Immature natural killer cell (primary cell): ENCODE measurements at places on chromosomes 11 and 22.

GRCh38 chr11:131662993-131663392, 292.6 kb downstream of the NTM start:
- no peaks in the 10 kb centered on the region for H3K36me3 ChIP-seq
- no peak overlapping the region for H3K27ac ChIP-seq
- no peaks in the 10 kb centered on the region for H3K4me1 ChIP-seq
- H3K4me3 ChIP-seq: no peak overlapping the region

- H3K36me3 ChIP-seq: peaks cover 84% of the 10 kb centered on the region
- no peak overlapping the region for H3K27ac ChIP-seq
- no peak for DNase-seq
- H3K4me3 ChIP-seq: no peak overlapping the region
- H3K4me1 ChIP-seq: peaks cover 11% of the 10 kb centered on the region
- H3K27me3 ChIP-seq: no peaks in the 10 kb centered on the region
Observed at GRCh38 chr11:70358753-70359152, 39.6 kb upstream of the CTTN start.

DNA sequence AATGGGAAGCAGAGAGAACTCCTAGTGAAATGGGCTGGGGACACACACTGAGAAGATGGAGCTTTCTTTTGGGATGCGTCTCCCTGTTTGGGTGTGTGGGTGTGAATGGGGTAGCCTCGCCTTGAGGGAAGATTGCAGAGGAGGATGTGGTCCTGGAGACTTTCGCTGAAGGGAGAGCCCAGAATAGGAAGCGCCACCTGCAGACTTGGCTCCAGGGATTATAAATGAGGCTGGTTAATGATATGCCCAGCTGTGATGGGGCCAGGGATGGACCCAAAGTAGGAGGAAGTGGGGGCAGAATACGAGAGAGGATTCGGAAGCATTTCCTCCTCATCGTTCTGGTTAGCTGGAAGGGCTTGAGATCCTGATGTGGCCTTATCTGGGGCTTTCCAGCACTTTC, 13.7 kb downstream of the RELT start:
- no peak for DNase-seq
- H3K4me1 ChIP-seq: peaks cover 32% of the 10 kb centered on the region

- no peaks in the 10 kb centered on the region for H3K36me3 ChIP-seq
- peaks cover 7% of the 10 kb centered on the region for H3K27me3 ChIP-seq
- no peak overlapping the region for H3K4me3 ChIP-seq
- no peaks in the 10 kb centered on the region for H3K4me1 ChIP-seq
- no peak for DNase-seq
Observed at GRCh38 chr11:6249770-6250555, 9.7 kb upstream of the CCKBR start.

DNA sequence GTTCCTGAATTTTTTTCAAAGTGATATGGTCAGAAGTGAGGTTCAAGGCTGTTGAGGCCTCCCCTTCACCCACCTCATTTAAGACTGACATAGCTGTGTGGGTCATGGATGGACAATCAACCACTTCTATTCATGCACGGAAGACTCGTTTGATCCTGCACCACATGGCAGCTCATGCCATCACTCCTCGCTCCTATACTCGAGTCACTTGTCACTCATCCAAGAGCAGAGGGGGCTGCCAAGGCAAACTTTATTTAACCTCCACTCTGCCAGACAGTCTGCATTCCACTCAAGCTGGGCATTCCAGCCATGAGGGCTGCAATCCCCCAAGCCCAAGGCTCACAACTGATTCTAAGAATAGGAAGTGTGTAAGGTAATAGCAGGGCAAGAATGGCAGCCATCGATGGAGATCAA, 34.1 kb downstream of the SNX19 start:
- no peaks in the 10 kb centered on the region for H3K27me3 ChIP-seq
- peaks cover 61% of the 10 kb centered on the region for H3K36me3 ChIP-seq
- no peak for DNase-seq
- no peak overlapping the region for H3K27ac ChIP-seq
- H3K4me3 ChIP-seq: no peak overlapping the region
- no peaks in the 10 kb centered on the region for H3K4me1 ChIP-seq

DNA sequence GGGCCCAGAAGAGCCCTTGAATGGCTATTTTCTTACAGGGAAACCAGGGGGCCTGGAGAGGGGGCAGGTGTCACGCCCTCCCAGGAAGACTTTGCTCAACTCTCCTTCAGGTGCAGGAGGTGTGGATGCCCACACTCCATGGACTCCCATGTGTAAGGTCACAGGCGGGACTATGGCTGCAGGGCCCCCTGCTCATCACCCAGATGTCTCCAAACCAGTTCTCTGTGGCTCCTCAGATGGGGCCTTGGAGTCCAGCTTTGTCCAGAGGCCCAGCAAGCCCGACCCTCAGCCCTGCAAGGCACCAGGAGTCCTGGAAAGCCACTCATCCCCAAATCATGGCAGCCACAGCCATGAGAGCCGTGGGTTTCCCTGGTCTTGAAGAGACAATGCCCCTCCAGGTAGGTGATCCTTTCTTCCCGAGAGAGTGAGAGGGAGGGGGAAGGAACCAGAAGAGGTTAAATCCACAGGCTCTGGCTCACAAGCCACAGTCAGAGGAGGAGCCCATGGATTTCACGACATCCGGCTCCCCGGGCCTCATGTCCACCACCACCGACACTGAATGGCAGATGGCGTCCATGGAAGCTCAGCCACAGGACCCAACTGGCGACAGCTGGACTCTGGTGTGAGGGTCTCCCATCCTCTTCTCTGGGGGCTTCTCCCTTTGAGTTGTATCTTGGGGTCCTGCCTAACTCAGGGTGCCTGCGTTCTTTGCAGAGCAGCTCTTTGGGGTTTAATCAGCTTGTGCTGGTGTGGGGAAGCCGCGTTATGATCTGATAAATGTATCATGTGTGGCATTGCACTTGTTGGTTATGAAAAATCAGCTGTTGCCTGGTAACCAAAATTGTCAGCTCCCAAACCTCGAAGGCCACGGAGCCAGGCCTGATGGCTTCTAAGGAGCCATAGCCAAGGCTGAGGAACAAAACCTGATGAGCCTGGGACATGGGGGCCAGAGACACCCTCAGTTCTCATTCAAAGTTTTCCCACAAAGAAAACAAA, 620.4 kb downstream of the BRD1 start:
- no peak overlapping the region for H3K27ac ChIP-seq
- no peak for DNase-seq
- H3K4me3 ChIP-seq: no peak overlapping the region
- no peaks in the 10 kb centered on the region for H3K36me3 ChIP-seq

- H3K27ac ChIP-seq: no peak overlapping the region
- DNase-seq: no peak
- H3K36me3 ChIP-seq: no peaks in the 10 kb centered on the region
- H3K4me1 ChIP-seq: peaks cover 17% of the 10 kb centered on the region
- H3K27me3 ChIP-seq: no peaks in the 10 kb centered on the region
Observed at GRCh38 chr22:17257121-17258001, 38.1 kb upstream of the ADA2 start.

DNA sequence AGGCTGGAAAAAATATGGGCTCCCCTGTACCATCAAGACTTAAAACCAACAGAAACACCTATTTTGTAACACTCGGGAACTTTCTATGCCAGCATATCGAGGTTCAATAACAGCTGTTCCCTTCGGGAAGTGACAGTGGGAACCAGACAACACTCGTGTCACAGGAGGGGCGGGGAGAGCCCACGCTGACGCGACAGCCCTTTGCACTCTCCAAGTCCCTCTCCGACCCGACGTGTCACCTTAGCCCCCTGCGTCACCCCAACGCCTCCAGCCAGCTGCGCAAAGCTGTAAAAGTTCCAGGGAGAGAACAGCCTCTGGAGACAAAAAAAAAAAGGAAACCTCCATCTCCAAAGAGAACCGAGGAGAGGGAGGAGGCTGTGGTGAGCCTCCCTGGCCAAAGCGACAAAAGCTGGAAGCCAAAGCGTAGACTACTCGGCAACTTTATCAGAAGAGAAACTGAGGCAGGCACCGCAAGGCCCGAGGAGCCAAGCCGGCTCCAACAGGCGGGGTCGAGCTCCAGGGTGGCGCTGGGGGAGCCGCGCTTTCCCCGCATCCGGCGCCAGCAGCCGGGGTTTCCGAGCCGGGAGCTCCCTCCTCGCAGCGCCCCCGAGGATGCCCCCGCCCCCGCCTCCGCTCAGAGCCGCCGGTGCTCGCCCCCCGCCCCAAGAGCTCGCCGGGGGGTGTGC, 751 bp downstream of the ARFGAP3 start:
- H3K27ac ChIP-seq: peak overlapping the region; percentile 96
- H3K36me3 ChIP-seq: no peaks in the 10 kb centered on the region
- no peaks in the 10 kb centered on the region for H3K27me3 ChIP-seq

GRCh38 chr11:75565916-75566762, 4.1 kb downstream of the SERPINH1 start:
- peaks cover 8% of the 10 kb centered on the region for H3K36me3 ChIP-seq
- peak overlapping the region; percentile 11 for H3K4me3 ChIP-seq
- peaks cover 1% of the 10 kb centered on the region for H3K27me3 ChIP-seq
- peak; percentile 19 for DNase-seq
- H3K27ac ChIP-seq: peak overlapping the region; percentile 53
- peaks cover 36% of the 10 kb centered on the region for H3K4me1 ChIP-seq

GRCh38 chr11:100671471-100671870, 15.6 kb upstream of the ARHGAP42 start:
- H3K4me1 ChIP-seq: no peaks in the 10 kb centered on the region
- DNase-seq: no peak
- H3K27me3 ChIP-seq: no peaks in the 10 kb centered on the region

DNA sequence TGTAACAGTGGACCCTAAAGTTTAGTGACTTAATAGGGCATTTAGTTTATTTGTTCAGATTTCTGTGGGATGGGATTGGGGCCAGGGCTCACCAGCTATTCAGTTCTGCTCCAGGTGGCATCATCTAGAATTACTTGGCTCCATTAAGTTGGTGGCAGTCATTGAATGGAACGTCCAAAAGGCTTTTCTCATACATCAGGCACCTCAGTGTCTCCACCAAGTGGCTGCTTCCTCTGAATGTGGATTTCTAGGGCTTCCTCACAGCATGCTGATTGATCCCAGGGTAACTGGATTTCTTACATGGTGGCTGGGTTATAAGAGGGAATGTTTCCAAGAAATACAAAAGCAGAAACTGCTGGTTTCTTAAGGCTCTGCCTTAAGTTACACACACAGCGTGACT, 34.7 kb downstream of the USP47 start:
- H3K36me3 ChIP-seq: no peaks in the 10 kb centered on the region
- no peak for DNase-seq
- H3K27ac ChIP-seq: no peak overlapping the region
- peaks cover 92% of the 10 kb centered on the region for H3K4me1 ChIP-seq

DNA sequence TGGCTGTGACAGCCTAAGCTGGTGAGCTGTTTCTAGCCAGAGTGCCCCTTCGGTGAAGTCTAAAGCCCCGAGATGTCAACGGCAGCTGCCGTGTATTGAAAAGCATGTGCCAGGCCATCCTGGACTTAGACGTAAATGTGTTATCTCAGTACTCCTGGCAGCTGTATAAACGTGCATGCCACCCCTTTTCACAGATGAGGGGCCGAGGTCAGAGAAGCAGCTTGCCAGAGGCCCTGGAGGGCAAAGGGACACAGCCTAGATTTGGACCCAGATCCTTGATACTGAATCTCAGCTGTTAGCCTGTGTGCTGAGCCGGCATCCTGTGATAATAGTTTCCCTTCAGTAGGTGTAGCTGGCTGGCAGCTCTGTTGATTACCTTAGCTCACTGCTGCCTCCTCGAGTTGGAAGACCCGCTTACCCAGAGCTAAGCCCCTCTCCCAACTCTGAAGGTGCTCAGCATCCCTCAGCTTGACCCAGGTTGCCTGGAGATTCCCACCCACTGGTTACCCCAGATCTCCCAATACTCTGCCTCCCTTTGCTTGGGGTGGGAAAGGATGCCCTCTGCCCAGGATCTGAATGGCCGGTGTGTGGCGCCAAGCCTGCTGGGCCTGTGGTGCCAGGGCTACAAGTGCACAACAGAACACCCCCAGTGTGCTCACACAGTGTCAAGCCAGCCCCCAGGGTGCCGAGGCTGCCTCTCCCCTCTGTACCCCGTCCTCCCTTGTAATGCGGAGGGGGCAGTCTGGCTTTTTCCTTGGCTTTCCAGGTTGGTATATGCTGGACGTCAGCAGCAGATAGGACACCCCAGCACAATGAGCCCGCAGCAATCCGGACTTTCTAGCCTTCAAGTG, 59.8 kb upstream of the WNT7B start:
- peaks cover 21% of the 10 kb centered on the region for H3K4me1 ChIP-seq
- H3K36me3 ChIP-seq: no peaks in the 10 kb centered on the region
- DNase-seq: peak; percentile 52
- peak overlapping the region; percentile 78 for H3K4me3 ChIP-seq
- H3K27ac ChIP-seq: peak overlapping the region; percentile 96
